Inflammatory macrophage treated with lipopolysaccharide for 1 hour (primary cell): ENCODE measurements at places on chromosomes 6 and 20.

GRCh38 chr6:41269716-41270115, 16.8 kb downstream of the TREM1 start:
- DNase-seq = no peak

DNA sequence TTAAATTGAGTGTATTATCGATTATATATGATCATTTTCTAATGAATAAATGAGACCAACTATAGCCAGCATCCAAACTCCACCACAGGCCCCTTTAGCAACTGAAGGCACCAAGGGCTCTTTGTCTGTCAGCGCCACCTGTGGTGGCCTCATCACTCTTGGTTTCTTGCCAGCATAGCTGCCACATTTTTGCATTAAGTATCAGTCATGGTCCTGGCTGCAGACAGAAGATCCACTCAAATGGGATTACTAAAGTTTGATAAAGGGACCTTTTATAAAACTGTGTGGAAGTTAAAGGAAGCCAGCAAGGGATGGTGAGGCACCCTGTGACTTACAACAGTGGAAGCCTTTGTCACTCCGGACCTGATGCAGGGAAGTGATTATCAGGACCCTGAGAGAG, 162.9 kb downstream of the C6orf118 start:
- no peak for DNase-seq

- DNase-seq = no peak
Measured at GRCh38 chr6:145531822-145532221, 203.5 kb downstream of the EPM2A start.

DNA sequence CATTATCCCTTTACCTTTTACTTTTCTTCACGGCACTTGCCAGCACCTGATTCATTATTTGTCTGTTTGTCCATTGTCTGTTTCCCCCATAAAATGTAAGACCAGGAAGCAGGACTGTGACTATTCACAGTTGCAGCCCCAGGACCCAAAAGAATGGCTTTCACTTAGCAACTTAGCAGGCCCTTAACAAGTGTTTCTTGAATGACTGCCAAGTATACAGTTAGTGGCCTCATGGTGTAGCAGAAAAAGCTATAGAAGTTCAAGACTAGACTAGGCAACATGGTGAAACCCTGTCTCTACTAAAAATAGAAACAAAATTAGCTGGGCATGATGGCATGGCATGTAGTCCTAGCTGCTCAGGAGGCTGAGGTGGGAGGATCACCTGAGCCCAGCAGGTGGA, 4.3 kb downstream of the SLC26A8 start:
- no peak for DNase-seq

DNA sequence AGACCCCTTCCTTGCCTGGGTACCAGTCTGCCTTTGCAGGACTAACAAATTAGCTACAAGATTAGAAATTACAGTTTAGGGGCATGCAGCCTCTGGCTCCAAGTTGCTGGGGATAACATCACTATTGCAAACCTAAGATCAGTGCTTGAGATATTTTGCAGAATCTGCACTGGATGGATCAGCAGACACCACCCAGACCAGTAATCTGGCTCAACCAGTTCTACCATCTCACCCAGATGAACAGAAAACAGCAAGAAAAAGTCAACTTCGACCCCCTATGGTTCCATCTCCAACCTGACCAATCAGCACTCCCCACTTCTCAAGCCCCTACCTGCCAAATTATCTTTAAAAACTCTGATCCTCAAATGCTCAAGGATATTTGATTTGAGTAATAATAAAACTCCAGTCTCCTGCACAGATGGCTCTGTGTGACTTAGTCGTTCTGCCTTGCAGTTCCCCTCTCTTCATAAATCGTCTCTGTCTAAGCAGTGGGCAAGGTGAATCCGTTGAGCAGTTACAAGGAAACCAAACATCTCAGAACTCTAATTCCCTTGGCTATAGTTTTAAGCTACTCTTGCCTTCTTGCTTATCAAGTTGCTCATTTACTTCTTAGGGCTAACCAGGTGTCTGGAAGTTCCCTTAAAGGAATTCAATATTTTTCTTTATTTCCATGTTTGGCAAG, 16.1 kb upstream of the LMBRD1 start:
- DNase-seq = no peak

DNA sequence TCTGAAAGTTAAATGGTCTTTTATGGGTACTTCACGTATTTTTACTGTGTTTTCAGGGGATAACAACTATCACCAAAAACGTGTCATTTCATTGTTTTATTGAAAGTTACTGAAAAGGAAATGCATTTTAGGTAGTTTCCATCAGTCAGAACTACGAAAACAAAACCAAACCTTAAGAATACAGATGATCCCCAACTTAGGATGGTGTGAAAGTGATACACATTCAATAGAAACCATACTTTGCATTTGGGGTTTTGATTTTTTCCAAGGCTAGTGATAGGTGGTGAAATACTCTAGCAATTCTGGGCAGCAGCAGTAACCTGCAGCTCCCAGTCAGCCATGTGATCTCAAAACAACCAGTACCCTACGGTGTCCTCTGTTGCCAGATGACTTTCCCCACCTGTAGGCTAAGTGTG, 25.9 kb upstream of the EFHC1 start:
- DNase-seq = no peak

GRCh38 chr20:62097881-62098407, 24.3 kb upstream of the LSM14B start:
- DNase-seq = no peak

GRCh38 chr6:125749865-125750691, 646 bp downstream of the HEY2 start:
- DNase-seq = no peak

GRCh38 chr6:121652223-121652622, 216.8 kb downstream of the GJA1 start:
- no peak for DNase-seq

- DNase-seq = no peak
Measured at GRCh38 chr6:122283884-122284283, 115.6 kb upstream of the HSF2 start.

DNA sequence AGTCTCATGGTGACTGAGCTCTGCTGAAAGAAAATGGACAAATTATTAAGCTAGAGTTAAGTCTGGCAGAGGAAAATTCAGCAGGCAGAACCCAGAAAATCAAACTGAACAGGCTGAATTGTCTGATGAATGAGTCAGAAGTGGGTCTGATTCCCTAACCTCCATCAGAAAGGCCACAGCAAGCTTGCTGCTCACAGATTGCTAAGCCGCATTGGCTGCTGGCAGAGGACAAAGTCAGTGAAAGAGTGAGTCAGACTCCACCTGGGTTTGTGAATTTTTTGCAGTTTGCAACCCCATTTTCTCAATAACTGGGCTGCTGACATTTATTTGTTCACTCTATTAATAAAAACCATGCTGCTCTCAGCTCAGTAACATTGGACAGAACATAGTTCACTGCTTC, 191.3 kb downstream of the EPM2A start:
- DNase-seq = no peak

- no peak for DNase-seq
Measured at GRCh38 chr6:81762606-81763005, 10.1 kb upstream of the TENT5A start.

DNA sequence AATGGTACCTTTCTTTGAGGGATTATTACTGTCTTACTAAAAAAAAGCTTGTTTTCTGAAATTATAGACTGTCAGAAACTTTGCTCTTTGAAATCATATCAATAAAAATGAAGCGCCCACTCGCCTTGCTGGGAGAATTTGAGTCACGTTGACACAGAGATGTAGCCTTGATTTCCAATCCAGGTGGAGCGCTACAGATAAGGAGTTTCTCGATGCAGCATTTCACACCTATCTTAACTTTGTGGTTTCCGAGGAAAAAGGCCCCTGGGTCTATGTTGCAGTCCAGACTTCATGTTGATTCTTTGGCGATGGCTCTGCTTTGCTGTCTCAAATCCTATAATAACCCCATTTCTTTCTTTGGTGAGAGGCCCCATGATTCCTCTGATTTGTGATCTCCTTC, 158.1 kb upstream of the ARG1 start:
- DNase-seq = no peak

DNA sequence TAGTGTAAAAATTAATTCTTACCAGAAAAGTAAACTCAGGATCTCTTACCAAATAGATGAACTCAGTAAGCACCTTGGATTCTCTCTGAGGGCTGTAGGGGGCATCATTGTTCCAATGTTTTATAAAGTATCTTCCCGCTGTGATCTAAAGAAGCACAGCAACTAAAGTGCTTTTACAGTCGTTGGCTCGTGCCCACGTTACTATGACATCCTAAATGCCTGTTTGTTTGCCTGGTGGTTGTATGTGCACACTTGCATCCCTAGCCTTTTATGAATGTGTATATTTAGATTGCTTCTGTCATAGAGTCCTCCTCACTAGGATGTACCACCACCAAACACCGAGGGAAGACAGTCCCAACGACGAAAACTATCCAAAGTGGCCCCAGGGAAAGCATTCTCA, 34.5 kb downstream of the SLX4IP start:
- DNase-seq = peak; percentile 70

DNA sequence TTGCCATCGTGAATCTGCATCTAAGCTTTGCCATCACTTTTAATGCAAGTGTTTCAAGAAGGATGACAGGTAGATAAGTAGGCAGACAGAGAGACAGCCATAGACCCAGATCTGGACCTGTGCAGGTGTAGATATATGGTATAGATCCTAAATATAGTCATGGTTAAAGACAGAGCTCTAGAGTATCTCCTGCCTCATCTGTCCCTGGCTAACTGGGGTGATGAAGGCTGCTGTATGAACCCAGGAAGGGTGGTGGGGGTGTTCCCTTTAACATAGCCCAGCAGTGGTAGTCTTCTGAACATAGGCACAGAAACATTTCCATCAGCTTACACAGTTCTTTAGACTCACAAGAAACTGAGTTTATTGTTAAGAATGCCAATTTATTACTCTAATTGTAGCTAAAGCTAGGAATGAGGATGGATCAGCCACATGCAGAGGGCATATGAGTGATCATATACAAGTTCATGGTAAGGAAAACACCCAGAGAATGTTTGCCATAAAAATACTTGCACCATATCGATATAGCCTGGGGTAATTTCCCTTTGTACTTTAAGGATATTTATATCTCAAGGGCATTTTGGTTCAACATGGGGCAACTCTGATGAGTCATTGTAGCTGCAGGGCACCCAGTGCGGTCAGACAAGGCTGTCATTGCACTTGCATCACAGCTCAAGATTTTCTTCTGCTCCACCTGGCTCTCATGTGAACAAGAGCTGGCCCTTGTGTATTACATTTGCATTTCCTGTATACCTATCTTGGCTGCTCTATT, 587.2 kb downstream of the EPM2A start:
- peak; percentile 78 for DNase-seq

- no peak for DNase-seq
Measured at GRCh38 chr20:56788041-56788670, 159.1 kb downstream of the TFAP2C start.

DNA sequence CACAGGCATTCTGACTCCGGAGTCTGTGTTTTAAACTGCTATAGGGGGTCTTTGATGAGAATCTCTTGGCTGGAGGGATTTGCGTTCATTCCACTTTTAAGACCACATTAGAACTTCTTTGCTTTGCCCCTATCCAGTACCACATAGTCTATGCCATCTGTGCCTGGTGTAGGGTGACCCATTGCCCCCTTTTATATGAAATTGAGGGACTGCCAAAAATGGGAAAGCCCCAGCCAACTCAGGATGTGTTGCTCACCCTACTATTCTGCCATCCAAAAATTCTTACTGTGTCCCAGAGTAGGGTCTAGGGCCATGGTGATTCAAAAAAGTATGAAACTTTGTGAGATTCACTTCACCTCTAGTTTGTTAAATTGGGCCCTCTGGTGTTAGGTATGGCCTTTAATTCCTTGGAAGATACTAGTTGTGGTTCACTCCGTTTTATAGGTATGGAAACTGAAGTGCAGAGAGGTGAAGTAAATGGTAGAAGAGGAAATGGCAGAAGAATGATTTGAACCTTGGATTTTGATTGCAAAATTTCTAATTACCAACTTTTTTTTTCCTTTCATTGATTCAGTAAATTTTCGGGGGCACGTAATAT, 1.4 kb downstream of the PFDN4 start:
- no peak for DNase-seq

- no peak for DNase-seq
Measured at GRCh38 chr6:9789201-9789600, 625.7 kb downstream of the TFAP2A start.

DNA sequence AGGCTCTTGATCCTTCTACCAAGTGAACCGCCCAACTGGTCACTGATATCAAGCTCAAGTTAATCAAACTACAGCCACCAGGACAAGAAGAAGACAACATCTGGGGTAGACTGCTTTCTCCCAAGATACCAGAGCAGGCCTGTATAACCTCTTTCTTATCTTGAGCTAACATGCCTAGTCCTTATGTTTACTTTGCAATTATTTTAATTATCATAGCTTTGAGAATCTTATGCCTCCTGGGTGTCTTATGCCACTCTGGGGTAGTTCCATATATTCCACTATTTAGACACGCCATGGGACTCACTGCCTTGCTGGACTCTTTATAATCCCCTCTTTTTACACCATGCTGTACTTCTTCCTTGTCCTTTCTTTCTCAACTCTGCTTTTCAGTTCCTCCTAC, 41.5 kb upstream of the ECI2 start:
- DNase-seq = no peak

DNA sequence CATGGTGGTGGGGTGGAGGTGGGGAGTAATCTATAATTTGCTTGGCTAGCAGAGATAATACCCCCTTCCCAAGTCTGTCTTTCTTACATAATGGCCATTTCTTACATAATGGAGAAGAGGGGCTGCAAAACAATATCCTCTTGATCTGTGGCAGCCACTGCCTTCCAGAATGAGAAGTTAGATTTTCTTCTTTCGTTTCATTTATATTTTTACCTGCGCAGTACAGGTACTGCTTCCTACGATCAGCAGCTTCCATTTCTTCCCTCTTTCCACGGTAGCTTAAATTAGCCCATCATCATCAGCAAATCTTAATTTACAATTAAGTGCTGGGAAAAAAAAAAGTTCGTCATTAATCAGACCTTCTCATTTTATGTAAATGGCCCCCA, 30.2 kb downstream of the GNAS start:
- no peak for DNase-seq

GRCh38 chr6:107793191-107793590, 30.9 kb downstream of the SCML4 start:
- DNase-seq = no peak

DNA sequence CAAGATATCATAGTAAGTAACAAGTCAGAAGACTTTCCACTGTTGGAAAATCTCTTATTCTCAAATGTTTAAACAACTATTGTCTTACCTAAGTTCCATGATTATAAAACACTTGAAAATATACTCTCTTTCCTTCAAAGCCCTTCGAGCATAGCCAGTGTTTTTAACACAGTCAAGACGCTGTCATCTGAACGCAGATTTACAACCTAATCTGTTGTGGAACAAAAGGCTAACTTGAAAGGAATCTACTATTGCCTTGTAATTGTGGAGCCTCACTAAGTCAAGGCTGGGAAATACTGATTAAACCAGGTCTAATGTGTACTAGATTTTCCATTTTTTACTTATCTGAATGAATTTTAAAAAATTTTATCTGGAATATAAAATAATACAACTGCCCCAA, 205.8 kb downstream of the TRDN start:
- no peak for DNase-seq

DNA sequence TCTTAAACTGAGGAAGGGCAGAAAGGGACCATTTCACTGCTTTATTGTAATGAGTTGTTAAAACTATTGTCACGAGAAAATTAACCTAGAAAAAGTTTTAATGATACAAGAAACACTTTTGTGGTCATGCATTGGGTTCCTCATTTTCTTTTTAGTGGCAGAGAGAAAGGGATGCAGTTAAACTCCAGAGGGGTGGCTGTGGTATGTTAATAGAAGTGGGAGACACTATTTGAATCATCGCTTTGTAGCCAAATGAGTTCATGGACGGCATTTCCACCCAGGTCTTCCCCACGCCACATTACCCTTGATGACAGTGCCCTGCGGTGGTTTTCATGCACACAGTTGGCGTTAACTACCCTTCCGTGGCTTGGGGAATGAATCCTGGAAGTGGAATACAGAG, 235.6 kb downstream of the PLCB1 start:
- DNase-seq = no peak

- DNase-seq = no peak
Measured at GRCh38 chr6:11224966-11225463, 7.5 kb downstream of the NEDD9 start.
